ENCODE measurements at places on chromosomes 2 and 18.

- no peak for DNase-seq
Observed at GRCh38 chr2:192197357-192197756, 2.6 kb upstream of the TMEFF2 start.

GRCh38 chr2:140177086-140177485 lies 1396.9 kb upstream of the NXPH2 start:
- DNase-seq, result no peak

- DNase-seq, result no peak
Observed at GRCh38 chr18:49863769-49864621, 50.7 kb upstream of the ACAA2 start.

DNA sequence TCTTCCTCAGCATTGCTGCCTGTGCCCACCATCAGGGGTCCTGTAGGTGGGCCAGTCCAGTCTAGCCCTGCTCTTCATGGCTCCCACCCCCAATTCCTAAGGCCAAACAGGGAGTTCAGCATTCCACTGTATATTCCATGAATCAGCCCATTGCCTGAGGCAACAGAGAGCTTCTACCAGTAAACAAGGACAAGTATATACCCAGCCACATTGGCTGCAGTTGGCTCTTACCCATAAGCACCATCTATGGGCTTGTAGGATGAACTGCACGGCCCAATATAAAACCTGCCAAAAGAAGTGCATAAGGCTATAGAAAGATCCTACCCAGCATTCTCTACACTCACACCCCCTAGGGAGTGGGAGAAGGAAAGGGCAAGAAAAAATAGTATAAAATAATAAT lies 95.1 kb upstream of the SALL3 start:
- no peak for DNase-seq

- no peak for DNase-seq
Observed at GRCh38 chr2:230877759-230878598, 13.2 kb downstream of the ITM2C start.

GRCh38 chr2:1017827-1018226 lies 67.2 kb downstream of the SNTG2 start:
- DNase-seq, result no peak

- DNase-seq, result no peak
Observed at GRCh38 chr18:37253394-37254235, 312.0 kb downstream of the CELF4 start.

DNA sequence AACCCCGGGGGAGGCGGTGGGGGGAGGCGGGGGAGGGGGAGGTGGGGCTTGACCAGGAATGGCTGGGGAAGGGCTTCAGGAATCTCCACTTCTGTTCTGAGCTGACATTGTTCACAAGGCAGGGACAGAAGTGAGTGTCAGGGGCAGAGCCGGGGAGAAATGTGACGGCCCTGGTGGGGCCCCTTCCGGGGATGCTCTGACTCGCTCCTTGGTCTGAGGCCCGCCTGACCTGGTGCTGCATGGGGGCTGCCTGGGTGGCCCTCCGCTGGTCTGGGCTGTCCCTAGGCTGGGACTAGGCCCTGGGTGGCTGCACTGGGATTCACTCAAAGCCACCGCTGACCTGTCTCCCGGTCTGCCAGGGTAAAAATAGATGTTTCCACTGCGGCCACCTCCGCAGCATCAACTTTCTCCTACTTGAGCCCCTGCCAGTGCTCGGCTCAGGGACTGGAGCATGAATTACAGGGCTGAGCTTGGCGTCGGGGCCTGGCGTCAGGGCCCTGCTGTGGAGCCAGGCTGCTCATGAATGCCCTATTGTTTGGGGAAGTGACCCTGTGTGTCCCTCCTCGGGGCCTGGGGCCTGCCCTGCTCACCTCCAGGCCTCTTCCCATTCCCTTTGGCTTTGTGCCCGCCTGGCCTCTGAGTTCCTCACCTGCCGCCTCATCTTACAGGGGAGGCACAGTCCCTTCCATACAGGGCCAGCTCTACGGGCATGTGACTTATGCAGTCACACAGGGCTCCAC lies 247.5 kb downstream of the DYSF start:
- no peak for DNase-seq

DNA sequence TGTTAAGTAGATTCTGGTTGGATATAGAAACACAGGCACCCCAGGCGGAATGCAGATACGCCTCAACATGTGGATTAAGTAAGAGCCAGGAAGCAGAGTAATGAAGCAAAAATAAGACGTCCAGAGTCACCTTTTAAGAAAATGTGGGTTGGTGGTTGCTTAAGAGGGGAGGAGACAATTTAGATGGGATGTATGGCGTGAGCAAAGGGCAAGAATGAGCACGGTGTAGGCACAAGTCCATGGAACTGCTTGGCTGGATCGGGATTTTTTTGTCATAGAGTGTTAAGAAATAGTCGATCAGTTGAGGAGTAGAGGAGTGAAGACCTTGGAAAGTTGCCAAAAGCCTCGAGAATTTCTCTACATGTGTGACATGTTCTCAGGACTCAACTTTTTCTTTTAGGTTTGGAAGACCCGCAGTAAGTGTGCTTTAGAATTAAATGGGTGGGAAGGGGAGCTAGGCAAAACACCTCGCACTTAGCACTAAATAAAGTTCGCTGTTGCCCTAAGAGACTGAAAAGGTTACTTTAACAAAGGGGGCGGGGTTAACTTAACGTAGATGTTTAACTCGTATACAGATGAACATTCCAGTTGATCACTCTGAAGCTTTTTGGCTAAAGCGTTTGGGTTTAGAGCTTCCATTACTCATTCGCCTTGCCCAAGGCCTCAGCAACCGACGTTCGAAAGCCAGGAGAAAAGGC lies 716 bp upstream of the SLC39A10 start:
- DNase-seq, result no peak

DNA sequence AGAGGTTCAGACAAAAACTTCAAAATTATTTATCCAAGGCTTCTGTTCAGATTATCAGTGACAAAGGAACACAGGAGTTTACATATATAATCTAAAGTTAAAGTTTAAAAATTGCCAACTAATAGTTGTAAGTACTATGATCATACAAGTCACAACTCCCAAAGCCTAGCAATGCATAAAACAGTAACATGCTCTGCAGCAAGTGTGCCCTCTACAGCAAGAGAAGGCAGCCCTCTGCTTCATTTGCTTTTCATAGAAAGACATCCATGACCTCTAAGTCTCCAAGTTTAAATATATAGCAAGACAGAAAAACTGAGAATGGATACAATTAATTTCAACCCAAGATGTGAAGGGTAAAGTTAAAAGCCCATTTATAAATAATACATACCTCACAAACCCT lies 13.3 kb downstream of the RAB1A start:
- DNase-seq, result no peak

DNA sequence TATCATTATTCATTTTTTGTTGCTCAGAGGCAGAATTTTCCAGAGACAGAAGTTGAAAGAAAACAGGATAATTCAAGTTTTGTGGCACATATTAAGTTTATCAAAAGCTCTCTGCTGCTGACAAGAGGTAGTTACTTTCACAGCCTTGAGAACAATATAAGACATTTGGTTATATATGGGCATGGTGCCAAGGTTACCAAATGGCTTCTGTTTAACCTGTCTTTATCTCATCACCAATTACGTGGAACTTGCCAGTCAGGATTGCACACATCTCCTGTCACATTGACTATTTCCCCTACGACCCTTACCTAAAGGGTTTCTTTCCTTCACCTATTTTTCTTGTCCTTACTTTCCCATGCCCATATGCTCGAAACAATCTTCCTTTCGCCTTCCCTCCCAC lies 35.9 kb downstream of the KLF7 start:
- DNase-seq, result no peak

DNA sequence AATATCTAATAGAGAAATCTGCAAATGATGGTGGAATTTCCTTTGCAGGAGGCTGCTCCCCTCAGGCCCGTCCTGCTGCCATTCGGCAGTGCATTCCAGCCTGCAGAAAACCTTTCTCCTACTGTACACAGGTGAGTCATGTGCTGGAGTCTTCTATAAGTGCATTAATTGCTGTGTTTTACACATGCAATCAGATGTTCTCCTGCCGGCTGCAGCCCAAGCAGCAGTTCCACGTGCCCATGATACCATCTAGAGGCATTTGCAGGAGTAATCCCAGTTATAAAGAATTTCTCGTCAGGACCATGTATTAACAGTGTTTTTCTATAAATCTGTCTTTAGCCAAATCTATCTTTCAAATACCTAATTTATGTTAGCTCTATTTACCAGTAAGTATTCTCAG lies 304.7 kb upstream of the HNMT start:
- no peak for DNase-seq

DNA sequence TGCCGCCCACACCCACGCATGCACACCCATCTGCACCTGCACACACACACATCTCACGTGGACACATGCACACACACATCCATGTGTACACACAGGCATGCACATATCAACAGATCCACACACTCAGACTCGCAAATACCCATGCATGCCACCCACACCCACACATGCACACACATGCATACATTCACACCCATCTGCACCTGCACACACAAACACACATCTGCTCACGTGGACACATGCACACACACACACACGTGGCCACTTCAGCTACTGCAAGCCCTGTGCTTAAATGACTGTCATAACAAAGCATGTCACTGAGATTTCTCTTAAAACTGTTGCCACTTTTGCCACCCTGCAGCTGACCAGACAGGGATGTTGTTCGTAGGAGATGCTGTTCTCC lies 186.6 kb downstream of the SNTG2 start:
- DNase-seq, result no peak

- no peak for DNase-seq
Observed at GRCh38 chr2:222561817-222562645, 93.9 kb downstream of the FARSB start.

- no peak for DNase-seq
Observed at GRCh38 chr2:221527776-221528309, 44.3 kb downstream of the EPHA4 start.

GRCh38 chr2:30149513-30149912 lies 2.7 kb downstream of the YPEL5 start:
- no peak for DNase-seq

- DNase-seq, result no peak
Observed at GRCh38 chr18:76363436-76364120, 131.5 kb downstream of the ZNF516 start.

DNA sequence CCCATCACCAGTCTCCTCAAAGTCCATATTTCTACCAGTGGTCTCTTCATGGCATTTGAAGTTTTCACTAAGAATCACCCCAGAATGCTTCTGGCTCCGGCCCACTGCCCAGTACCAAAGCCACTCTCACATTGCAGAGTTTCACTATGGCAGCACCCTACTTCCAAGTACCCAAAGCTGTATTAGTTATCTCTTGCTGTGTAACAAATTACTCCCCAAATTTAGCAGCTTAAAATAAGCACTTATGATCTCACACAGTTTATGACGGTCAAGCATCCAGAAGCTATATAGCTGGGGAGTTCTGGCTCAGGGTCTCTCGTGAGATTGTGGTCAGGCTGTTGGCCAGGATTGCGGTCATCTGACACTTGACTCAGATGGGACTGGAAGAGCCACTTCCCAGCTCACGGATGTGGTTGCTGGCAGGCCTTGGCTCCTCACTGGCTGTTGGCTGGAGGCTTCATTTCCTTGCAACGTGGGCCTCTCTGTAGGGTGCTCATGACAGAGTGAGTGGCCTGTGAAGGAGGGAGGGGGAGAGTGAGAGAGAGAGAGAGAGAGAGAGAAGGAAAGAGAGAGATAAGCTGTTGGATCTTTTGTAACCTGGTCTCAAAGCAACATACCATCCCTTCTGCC lies 189.5 kb downstream of the CTIF start:
- DNase-seq, result peak; percentile 85

- DNase-seq, result no peak
Observed at GRCh38 chr2:191245046-191245868, at the start of gene MYO1B. MYO1B (plus strand) TSS chr2:191245404; CDS start chr2:191276896, 31,492 bp downstream.

DNA sequence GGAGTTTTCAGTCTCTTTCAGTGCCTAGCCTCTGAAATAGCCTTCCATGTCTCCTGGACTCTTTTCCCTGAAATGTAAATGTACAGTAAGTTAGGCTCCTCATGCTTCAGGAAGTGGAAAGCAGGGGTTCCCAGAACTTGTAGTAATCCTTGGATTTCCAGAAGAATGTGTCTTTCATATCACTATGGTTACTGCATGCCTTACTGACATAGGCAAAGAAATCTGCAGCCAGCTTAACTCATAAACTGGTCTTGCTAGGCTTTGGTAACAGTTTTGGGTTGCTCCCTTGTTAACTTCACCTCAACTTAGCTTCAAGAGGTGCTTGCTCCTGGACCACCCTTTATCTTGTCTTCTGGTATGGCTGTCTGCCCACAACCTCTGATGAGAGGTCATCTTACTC lies 686.8 kb upstream of the DDX18 start:
- no peak for DNase-seq

- DNase-seq, result no peak
Observed at GRCh38 chr2:152409386-152410164, 74.6 kb downstream of the FMNL2 start.

- DNase-seq, result no peak
Observed at GRCh38 chr2:160917850-160918249, 242.4 kb upstream of the TANK start.

- DNase-seq, result no peak
Observed at GRCh38 chr2:156332284-156332533, 312 bp downstream of the NR4A2 start.

- DNase-seq, result no peak
Observed at GRCh38 chr2:241011751-241012510, 13.5 kb downstream of the SNED1 start.

DNA sequence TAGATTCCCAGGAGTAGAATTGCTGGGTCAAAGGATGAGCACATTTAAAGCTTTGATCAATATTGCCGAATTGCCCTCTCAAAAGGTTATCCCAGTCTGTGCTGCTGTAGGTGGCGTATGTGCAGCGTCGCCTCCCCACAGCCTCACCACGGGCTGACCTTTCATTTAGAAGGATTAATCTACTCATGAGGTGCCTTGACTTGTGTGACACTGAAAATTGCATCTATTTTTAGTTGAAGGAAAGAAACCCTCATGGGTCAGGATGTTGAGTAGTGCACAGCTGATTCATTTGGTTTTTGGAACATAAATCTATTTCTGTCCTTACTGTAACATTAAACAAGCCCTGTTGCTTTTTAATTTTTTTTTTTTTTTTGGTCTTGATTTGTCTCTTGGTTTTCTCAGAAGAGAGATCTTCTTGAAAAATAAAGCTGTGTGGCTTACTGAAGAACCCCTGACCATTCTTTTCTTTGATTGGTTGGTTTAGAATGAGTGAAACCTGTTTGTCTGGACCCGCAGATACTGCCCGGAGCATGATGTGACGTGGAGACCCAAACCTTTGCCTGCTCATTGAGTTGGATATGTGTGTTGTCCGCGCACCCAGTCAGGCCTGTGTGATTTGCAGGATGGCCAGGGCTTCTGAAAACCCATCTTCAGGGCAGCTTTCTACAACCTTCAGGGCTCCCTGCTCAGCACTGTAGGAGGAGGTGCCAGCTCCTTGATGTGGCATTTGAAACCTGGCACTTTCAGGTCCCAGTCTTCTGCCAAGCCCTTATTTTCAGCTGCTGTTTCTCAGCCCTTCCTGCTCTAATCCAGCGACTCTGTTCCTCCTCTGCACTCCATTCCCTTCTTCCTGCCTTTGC lies 61.0 kb downstream of the LPIN1 start:
- DNase-seq, result no peak

DNA sequence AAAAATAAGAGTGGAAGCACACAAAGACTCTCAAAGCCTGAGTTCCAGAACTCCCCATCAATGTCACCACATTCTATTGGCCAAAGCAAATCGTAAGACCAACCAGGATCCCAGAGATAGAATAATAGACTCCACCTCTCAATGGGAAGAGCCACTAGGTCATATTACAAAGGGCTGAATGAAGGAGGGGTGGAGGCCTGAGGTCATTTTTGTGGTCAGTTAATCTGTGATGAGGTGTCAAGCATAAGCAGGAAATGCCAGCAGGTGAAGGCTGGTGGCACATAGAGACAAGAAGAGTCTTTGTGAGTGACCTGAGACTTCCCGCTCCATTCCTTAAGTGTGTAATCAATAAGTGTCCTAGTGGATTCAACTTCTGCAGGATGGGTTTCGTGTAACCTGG lies 144.3 kb downstream of the TFCP2L1 start:
- DNase-seq, result no peak

- no peak for DNase-seq
Observed at GRCh38 chr2:173922760-173923159, 42.4 kb downstream of the SP3 start.

All from HS-27A (cell line).